ENCODE measurements at places on chromosomes 16 and 17.
A peak's percentile ranks its signal among the peaks of the same experiment; 100 is the strongest.

- DNase-seq, result no peak
These were observed 52.8 kb downstream of the PLXDC1 start for GRCh38 chr17:39098588-39098987.

GRCh38 chr17:77354420-77354669 is 213.6 kb downstream of the SEC14L1 start:
- no peak for DNase-seq

- DNase-seq, result no peak
These were observed 2.6 kb upstream of the CHAD start for GRCh38 chr17:50471009-50471905.

DNA sequence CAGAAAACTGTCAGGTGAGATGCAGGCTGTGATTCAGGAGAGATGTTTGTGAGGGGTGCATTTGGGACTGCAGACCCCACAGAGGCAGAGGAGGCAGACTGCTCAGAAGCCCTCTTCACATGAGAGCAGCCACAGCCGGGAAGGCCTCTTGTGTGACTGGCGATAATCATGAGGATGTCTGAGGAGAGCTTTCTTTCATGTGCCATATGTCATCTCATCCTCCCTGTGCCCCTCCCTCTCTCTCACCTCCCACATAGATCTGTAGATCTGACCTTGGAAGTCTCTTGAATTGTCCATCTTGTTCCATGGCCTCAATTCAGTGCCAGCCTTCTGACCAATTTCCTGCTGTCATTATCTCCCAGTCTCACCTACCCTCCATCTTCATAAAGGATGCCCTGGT is 50.5 kb downstream of the EPN2 start:
- DNase-seq, result no peak

GRCh38 chr17:37547986-37548385 is 58.3 kb downstream of the DUSP14 start:
- DNase-seq, result no peak

- DNase-seq, result no peak
These were observed 40.9 kb downstream of the SLFN5 start for GRCh38 chr17:35283767-35284166.

GRCh38 chr16:1027501-1027815 is 45.1 kb upstream of the SSTR5 start:
- DNase-seq, result no peak

- peak; percentile 99 for DNase-seq
These were observed 8.2 kb upstream of the COL1A1 start for GRCh38 chr17:50209472-50210239.

- no peak for DNase-seq
These were observed 630.2 kb downstream of the WWOX start for GRCh38 chr16:78729687-78730086.

- DNase-seq, result no peak
These were observed 14.2 kb downstream of the CIAPIN1 start for GRCh38 chr16:57432989-57433388.

- no peak for DNase-seq
These were observed 82.3 kb upstream of the CIBAR2 start for GRCh38 chr16:85194307-85195270.

GRCh38 chr17:40319651-40320540 is 10.9 kb downstream of the RARA start:
- DNase-seq, result no peak

DNA sequence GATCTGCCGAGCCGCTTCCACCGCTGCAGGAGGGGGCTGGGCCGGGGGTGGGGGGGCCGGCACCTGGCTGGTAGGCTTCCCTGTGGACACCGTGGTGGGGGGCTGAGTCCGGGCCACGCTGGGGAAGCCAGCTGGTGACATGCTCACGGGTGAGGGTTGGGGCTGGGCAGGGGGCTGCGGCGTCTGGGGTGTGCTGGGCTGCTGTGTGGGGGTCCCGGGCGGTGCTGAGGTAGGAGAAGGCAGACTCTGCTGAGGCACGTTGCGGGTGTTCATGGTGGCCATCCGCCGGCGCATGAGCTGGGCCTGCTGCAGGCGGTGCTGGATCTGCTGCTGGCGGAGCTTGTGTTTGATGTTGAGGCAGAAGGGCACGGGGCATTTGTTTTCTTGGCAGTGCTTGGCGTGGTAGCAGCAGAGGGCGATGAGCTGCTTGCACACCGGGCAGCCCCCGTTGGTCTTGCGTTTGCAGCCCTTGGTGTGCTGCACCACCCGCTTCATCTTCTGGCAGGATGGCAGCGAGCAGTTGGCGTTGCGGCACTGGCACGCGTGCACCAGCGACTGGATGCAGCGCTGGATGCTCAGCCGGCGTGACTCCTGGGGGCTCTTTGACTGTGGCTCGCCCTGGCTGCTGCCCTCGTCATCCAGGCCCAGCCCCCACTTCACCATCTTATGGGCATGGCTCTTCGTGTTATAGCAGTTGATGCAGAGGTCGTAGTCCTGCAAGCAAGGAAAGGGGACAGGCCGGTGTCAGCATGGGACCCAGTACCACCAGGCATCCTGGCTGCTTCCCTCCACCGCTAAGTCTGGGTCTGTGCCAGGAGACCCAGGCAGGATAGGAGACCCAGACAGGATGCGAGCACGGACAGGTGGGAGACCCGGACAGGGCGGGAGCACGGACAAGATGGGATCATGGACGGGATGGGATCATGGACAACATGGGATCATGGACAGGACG is 12.1 kb upstream of the TRAP1 start:
- DNase-seq, result no peak

DNA sequence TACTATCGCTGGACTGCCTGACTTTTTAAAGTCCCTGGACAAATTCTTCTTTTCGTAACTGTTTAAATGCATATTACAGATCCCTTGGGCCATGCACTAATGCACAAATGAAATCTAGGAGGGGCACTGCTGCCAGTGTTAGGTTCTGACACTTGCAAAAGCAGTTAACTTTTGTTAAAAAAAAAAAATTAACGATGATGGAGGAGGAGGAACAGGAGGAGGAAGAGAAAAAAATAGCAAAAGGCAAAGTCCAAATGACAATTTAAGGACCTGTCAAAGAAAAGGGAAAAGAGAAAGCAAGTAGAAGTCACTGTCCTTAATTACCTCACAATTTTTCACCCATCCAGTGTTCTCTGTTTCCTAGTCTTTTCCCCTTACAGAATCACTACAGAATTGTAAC is 97.8 kb upstream of the CORO6 start:
- DNase-seq, result no peak

- no peak for DNase-seq
These were observed 259.8 kb downstream of the C16orf95 start for GRCh38 chr16:87057211-87057881.

- no peak for DNase-seq
These were observed 13.5 kb upstream of the ADGRG1 start for GRCh38 chr16:57614944-57615343.

DNA sequence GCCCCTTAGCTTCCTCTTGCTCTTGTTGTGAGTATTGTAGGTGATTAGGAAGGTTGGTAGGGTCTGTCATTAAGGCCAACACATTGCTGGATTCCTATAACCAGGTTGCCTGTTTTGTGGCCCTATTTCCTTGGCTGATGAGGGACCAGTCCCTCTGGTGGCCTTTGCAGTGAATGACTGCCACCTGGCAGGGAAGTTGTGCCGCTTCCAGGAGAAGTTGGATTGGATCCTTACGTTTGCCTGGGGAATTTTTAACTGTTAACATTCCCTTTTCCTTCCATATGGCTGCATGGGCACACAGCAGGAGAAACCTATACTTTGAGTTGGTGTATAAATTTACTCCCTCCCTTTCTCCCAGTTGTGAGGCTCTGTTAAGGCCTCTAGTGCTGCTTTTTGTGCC is 32.4 kb downstream of the LCMT1 start:
- no peak for DNase-seq

DNA sequence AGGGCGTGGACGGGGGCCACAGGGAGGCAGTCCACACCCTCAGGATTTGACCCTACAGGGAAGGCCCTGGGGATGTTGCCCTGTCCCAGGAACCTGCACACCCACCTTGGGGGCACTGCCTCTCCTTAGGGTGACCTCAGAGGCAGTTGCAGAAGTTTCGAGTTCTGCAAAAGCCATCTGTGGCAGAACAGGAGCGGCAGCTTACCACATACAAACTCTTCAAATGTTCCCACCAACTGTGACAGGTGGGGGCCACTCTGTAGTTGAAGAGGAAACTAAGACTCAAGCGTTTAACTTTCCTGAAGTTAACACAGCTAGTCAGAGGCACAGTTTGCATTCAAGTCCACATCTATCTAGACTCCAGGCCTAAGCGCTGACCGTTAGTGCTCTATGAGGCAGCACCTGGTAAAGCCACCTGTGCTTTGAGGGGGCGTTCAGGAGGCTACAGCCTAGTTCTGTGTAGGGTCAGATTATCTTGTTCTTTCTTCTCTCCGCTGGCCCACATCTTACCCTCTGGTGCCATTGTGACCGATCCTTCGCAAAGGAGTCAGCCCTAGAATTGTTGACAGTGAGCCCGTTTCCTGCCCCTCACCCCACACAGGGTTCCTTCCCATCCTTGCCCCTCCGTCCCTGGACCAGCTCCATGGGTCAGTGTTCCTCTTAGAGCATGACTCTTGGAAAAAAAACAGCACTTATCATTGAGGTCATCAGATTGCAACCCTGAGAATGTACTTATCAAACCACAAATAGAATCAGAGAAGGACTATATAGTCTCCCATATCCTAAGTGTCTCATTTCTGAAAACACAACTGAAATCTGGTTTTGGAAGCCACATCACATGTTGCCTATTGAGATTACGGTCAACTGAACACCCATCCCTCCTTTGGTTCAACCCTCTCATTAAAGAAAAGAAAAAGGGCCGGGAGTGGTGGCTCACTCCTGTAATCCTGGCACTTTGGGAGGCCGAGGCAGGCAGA is 45.4 kb downstream of the CDH1 start:
- DNase-seq, result no peak

DNA sequence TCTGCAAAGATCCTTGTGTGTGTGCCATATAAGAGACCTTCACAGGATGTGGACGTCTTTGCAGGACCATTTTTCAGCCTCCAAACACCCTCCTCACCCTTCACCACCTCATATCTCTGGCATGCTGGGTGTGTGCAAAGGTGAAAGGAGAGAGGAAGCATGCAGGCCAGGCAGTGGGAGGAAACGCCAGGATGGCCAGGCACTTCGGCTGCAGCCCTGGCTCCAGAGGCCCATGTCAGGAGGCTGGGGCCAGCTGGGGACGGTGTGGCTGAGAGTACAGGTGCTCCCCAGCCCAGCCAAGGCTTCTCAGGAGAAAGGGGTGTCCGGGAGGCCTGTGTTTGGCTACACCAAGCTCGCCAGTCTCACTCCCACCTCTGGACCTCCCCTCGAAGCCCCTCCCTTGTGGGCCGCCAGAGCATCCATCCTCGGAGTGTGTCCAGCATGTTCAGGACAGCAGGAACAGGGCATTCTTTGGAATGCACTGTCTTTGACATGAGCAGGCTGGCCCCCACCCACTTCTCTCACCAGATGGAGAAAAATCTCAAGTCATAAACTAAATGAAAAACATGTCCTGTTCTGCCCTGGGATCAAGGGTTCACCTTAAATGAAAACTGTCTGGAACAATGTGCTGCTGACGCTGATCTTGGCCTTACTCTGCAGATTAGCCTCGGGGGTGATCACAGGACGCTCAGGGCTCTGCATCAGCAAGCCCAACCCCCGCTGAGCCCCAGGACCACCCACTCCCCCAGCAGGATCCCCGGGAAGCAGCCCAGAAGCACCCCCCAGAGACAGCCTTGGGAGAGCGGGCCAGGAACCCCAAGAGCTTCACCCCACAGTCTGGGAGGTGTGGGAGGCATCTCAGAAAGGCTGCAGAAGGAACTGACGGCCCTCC is 15.9 kb downstream of the PEMT start:
- DNase-seq, result no peak

- no peak for DNase-seq
These were observed 61.9 kb upstream of the RBBP6 start for GRCh38 chr16:24477492-24477891.

GRCh38 chr17:77564278-77564920 is 394.1 kb upstream of the TNRC6C start:
- no peak for DNase-seq

DNA sequence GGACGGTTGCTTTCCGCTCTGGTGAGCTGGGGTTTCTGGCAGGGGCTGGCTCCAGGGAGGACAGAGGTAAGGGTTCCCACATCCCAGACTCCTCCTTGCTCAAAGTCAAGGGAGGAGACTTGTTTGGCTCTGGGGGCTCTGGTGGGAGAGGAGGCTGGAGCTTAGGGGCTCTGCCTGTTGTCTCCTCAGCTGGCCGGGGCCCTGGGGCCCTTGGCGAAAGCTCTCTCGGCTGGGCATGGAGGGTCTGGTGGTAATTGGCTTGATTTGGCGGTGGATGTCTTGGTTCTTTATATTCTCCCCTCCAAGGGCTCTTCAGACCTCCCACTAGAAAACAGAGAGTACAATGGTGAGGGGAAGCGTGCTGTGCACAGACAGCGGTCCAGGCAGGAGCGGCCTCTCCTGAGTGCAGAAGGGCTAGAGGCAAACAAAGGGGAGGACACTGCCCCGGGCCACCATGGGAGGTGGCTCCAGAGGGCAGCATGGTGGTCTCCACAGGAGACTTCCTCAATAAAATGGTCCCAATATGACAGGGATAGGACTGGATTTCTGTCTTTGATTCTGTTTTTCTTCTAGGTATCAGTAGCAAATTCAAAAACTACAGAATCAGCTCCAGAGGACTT is 5.7 kb upstream of the SPATA32 start:
- DNase-seq, result no peak

DNA sequence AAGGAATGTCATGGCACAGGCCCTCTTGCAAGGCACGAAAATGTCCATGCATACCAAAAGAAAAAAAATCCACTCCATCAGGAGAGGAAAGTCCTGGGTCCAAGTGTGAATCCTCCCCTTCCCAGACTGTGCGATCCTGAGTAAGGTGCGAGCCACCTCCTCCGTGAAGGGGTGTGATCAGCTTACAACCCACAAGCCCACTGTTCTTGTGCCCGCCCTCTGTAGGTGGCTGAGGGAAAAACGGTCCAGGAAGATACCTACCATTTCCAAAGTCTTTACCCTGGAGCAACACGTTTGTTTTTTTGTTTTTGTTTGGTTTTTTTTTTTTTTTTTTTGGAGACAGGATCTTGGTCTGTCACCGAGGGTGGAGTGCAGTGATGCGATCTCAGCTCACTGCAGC is 116.5 kb downstream of the ZNF423 start:
- DNase-seq, result no peak

DNA sequence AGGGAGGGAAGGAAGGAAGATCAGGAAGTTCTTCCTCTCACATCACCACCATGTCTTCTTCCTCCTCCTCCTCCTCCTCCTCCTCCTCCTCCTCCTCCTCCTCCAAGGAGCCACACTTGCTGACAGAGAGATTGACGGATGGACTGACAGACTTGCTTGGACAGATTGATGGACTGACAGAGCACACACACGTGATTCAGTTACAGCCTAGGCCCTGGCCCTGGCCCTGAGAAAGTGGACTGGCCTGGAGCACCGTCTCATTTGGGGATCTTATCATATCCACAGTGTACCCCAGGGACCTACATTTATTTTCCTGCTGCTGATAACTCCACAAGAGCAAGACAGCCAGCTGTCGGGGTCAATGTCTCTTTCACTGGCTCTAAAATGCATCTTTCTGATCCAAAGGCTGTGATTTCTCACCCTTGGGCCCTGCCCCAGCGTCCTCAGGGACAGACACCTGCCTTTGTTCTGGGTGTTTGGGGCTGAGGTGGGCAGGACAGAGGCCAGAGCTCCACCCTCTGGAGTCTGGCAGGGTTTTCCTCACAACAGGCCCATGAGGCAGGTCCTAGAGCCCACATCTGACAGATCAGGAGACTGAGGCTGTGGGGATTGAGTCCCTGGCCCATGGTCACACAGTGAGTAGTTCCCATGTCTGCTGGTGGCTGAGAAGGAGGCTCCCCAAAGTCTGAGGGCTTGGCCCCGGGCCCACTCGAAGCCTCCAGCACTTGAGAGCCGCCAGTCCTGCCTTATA is 2.3 kb upstream of the P2RX1 start:
- no peak for DNase-seq

GRCh38 chr17:31388770-31389656 is 2.5 kb upstream of the RAB11FIP4 start:
- no peak for DNase-seq
